ENCODE measurements at places on chromosomes 16 and 17. TPM values are rescaled to one million over a fixed set of nuclear protein-coding genes. Genes with fewer than 3 reads are reported as not detected.

Gene ZNF750
- total RNA-seq: not detected

Gene SLC12A3
- total RNA-seq: not detected

Gene ADAD2
- 1.3 TPM for total RNA-seq

Gene TMC8
- 21.6 TPM for total RNA-seq

Gene TP53TG3C
- not detected for total RNA-seq

Gene KRTAP17-1
- not detected for total RNA-seq

Gene SOX8
- 0.77 TPM for total RNA-seq

Gene MPO
- total RNA-seq: not detected
